Activated naive CD8-positive, alpha-beta T cell treated with anti-CD3 and anti-CD28 coated beads, Interleukin-2, amount 50 U/mL, for 24 hours (primary cell): ENCODE measurements at places on chromosomes 13 and 19.

DNA sequence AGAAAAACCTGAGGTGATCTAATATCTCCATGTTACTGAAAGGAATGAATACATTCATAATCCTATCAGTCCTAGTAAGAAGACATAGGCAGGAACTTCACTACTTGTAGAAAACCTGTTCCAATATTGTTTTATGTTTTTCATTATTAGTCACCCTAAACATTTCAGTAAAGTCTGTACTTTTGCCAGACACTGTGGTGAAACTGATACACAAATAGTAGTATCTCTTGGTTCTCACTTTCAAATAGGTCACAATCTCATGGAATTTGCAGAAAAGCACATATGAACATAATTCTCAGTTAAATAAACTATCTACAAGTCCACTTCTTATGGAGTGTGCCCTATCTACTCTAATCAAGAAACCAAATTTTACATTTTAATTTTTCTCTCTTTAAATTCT is 88.3 kb upstream of the PCDH9 start:
- H3K27ac ChIP-seq: no peak overlapping the region
- no peak for DNase-seq
- H3K36me3 ChIP-seq: no peaks in the 10 kb centered on the region

DNA sequence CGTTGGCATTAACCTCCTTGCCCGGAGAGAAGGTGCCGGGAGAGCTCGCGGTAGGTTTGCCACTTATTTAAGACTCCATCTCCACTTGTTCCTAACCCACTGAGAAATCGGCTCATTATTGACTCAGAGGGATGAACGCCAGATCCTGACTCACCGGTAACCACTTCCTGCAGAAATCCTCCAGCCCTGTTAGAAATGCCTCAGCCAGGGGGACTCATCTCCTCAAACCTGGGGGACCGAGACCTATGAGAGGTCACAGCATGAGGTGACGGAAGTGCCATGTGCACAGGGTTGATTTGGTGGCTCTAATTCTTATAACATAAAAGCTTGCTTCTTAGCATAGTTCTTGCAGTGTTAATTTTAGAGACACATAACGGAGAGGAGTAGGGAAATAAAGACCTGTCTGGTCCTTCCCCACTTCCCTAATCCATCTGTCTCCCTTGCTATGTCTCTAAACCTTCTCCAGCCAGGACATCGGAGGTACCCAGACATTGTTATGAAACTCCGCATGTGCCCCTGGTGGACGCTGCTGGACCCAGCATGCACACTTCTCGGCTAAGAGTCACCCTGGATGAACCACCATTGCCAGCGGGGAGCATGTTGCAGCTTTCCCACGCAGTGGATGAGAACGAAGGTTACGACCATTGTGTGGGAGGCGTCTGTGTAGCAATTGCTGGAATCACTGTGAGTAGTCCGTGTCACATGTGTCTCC is 158.9 kb downstream of the EFNB2 start:
- no peak overlapping the region for H3K4me3 ChIP-seq
- no peaks in the 10 kb centered on the region for H3K36me3 ChIP-seq
- no peak for DNase-seq
- no peaks in the 10 kb centered on the region for H3K4me1 ChIP-seq
- H3K27me3 ChIP-seq: peaks cover 6% of the 10 kb centered on the region

- peaks cover 18% of the 10 kb centered on the region for H3K36me3 ChIP-seq
- peaks cover 25% of the 10 kb centered on the region for H3K4me1 ChIP-seq
- DNase-seq: no peak
- no peak overlapping the region for H3K4me3 ChIP-seq
Measured at GRCh38 chr13:73902296-73902695, 231.9 kb downstream of the KLF12 start.

GRCh38 chr19:3467437-3468198 is 12.7 kb downstream of the SMIM24 start:
- no peaks in the 10 kb centered on the region for H3K4me1 ChIP-seq
- DNase-seq: peak; percentile 19
- H3K36me3 ChIP-seq: peaks cover 5% of the 10 kb centered on the region
- no peak overlapping the region for H3K27ac ChIP-seq
- no peak overlapping the region for H3K4me3 ChIP-seq

DNA sequence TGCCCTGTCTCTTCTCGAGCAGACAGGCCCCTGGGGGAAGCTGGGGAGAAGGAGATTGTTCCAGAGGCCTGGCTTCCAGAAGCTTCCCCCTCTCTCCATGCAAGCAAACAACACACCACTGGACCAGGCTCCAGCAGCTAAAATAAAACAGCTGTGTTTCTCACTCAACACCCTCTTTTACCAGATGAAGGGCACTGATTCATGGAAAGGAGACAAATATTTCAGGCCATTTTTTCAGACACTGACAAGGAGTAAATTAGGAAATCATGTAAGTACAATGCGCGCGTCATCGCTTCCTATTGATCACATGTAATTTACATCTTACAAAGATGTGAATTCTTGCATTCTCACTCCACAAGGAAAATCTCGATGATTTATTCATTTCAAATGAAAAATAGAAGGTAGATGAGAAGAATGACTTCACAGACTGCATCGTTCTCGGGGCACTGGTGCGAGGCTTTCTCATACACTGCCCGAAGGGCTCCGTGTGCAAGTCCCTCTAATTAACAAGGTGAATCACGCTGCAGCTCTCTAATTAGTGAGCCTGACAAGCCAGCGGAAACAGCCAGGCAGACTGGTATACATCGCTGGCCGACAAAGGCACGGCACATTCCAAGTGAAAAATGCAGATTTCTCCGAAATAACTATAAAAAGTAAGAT is 153.6 kb downstream of the KCTD15 start:
- no peaks in the 10 kb centered on the region for H3K36me3 ChIP-seq
- no peak for DNase-seq
- no peaks in the 10 kb centered on the region for H3K4me1 ChIP-seq
- H3K4me3 ChIP-seq: no peak overlapping the region
- peaks cover 8% of the 10 kb centered on the region for H3K27me3 ChIP-seq
- no peak overlapping the region for H3K27ac ChIP-seq

- peaks cover 17% of the 10 kb centered on the region for H3K36me3 ChIP-seq
- peak overlapping the region; percentile 96 for H3K4me3 ChIP-seq
- no peak for DNase-seq
- peak overlapping the region; percentile 93 for H3K27ac ChIP-seq
Measured at GRCh38 chr19:4722671-4723594, 709 bp downstream of the DPP9 start.

DNA sequence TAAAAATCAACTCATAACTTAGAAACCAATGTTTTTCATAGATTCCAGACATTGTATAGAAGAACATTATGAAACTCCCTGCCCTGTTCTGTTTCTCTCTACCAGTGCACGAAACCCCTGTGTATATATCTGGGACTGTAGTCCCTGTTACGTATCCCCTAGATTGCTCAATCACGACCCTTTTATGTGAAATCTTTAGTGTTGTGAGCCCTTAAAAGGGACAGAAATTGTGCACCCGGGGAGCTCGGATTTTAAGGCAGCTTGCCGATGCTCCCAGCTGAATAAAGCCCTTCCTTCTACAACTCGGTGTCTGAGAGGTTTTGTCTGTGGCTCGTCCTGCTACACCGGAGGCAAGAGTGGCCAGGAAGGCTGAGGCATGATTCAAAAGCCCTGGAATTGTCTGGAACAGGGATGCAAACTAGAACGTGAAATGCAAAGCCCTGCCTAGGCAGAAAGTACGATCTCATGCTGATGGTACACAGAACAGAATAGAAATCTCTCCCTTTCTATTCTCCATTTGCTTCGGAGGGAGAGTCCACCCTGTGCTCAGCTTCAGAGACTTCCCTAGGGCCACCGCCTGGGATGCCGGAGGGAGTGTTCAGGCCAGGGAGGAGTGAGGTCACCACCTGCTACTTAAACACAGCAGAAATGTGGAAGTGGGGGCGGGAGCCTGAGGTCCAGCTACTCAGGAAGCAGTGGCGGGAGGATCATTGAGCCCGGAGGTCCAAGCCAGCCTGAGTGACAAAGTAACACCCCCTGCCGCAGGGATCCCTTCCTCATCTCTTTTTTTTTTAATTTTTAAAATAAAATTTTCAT is 758 bp upstream of the ZNF888 start:
- DNase-seq: no peak
- peaks cover 40% of the 10 kb centered on the region for H3K36me3 ChIP-seq

GRCh38 chr19:42286349-42287016 is 15.4 kb upstream of the PRR19 start:
- no peaks in the 10 kb centered on the region for H3K27me3 ChIP-seq
- H3K36me3 ChIP-seq: peaks cover 6% of the 10 kb centered on the region
- H3K4me1 ChIP-seq: peaks cover 17% of the 10 kb centered on the region
- no peak overlapping the region for H3K4me3 ChIP-seq
- DNase-seq: no peak

DNA sequence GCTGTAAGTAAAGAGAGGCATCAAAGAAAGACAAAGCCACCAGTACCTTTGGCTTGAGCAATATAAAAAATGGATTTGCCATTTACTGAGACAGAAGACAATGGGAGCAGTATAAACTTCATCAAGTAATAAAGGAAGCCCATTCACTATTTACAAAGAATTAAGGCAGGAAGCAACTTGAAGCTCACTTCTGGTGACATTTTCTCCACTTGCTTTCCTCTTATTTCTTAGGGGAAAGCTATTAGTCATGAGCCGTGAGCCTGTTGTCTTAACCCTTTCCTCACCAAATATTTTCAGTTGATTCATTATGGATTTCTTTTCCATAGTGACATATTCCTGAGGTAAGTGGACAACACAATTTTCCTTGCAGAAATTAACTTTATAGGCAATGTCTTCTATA is 156.8 kb downstream of the DNAJC3 start:
- peaks cover 10% of the 10 kb centered on the region for H3K27me3 ChIP-seq
- no peak overlapping the region for H3K27ac ChIP-seq
- H3K36me3 ChIP-seq: no peaks in the 10 kb centered on the region
- no peak overlapping the region for H3K4me3 ChIP-seq

DNA sequence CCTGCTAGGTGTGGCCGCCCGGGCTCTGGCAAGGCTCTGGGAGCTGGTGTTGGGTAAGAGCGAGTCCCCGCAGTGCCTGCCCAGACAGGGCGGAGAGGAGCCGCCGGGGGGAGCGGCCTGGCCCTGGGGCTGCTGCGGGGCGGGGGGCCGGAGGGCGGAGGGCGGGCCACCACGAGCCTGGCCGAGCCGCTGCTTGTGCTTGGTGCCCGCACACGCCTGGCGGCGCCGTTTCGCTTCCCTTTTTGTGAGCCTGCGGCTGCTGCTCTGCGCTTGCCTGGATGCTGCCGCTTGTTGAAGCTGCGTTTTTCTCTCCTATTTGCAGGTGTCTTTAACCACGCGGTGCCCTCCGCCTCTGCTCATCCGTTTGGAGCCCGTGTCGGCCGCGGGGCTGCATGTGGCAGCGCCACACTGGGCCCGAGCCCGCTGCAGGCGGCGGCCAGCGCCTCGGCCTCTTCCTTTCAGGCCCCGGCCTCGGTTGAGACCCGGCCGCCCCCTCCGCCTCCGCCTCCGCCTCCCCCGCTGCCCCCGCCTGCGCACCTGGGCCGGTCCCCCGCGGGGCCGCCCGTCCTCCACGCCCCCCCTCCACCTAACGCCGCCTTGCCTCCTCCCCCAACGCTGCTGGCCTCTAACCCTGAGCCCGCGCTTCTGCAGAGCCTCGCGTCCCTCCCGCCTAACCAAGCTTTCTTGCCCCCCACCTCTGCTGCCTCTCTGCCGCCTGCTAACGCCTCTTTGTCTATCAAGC is 8.5 kb downstream of the PLEKHJ1 start:
- peaks cover 9% of the 10 kb centered on the region for H3K4me1 ChIP-seq
- no peak for DNase-seq
- no peak overlapping the region for H3K27ac ChIP-seq
- H3K27me3 ChIP-seq: no peaks in the 10 kb centered on the region
- no peak overlapping the region for H3K4me3 ChIP-seq
- H3K36me3 ChIP-seq: peaks cover 29% of the 10 kb centered on the region

DNA sequence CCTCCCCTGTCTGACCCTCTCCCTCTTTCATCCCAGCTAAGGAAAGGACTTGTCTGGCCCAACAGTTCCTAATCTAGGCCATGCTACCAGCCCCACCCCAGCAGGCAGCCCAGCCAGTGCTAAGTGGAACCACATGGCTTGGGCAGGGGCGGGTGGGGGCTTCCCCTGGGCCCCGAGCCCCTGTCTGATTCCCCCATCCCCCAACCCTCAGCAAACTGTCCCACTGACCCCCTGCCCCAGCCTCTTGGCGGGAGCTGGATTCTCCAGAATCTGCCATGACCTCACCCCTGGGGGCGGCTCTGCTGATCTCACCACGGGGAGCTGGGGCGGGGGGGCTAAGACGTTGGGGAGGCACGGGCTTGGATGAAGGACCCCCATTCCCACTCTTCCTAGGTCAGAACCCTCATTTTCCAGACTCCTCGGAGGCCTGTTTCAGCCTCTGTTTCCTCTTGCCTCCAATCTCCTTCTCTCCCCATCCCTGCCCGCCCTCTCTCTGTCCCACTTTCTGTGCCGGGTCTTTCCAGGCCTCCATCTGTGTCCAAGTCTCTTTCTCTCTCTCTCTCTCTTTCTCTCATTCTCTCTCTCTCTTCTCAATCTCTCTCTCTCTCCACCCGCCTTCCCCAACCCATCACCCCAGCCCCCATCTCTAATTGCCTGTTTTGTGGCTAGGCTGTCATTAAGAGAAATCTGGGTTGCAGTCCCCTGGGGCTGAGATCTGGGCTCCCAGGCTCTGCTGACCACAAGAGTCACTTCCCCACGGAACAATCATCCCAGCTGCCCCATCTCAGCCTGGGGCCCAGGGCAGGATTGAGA is 2.7 kb downstream of the COL5A3 start:
- H3K36me3 ChIP-seq: peaks cover 3% of the 10 kb centered on the region
- H3K27ac ChIP-seq: no peak overlapping the region
- H3K4me3 ChIP-seq: no peak overlapping the region
- peaks cover 52% of the 10 kb centered on the region for H3K4me1 ChIP-seq
- H3K27me3 ChIP-seq: peaks cover 63% of the 10 kb centered on the region
- DNase-seq: no peak

- H3K27ac ChIP-seq: no peak overlapping the region
- H3K4me3 ChIP-seq: no peak overlapping the region
- peaks cover 2% of the 10 kb centered on the region for H3K4me1 ChIP-seq
- no peaks in the 10 kb centered on the region for H3K36me3 ChIP-seq
Measured at GRCh38 chr13:22196777-22197176, 525.9 kb downstream of the FGF9 start.

- H3K27ac ChIP-seq: no peak overlapping the region
- H3K4me1 ChIP-seq: no peaks in the 10 kb centered on the region
- no peak for DNase-seq
Measured at GRCh38 chr13:97932647-97933046, 20.8 kb upstream of the IPO5 start.

DNA sequence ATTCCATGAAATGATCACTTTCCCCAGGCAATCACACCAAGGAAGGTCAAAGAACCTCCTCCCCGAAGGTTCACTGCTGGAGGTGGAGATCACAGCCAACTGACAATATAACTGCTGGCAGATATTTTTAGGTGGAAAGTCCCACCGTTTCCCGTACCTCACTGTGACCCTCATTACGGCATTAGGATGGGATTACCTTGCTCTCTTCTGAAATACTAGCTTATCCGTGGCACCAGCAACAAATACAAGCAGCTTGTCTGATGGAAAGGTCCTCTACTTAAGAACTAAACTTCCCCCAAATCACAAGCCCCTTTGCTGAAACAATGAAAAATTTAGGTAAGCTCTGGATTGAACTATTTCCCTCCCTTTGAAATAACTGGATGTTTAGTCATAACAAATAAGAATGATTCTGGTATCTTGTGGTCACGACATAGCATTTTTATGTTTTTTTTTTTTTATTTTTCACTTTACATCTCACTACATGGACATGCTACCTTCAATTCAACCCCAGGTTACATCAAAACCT is 178.9 kb downstream of the COL4A1 start:
- peaks cover 28% of the 10 kb centered on the region for H3K27me3 ChIP-seq
- H3K4me3 ChIP-seq: no peak overlapping the region
- no peak overlapping the region for H3K27ac ChIP-seq
- no peaks in the 10 kb centered on the region for H3K36me3 ChIP-seq
- no peaks in the 10 kb centered on the region for H3K4me1 ChIP-seq

- no peak for DNase-seq
- H3K4me3 ChIP-seq: no peak overlapping the region
- H3K36me3 ChIP-seq: no peaks in the 10 kb centered on the region
- H3K27ac ChIP-seq: no peak overlapping the region
- H3K4me1 ChIP-seq: peaks cover 4% of the 10 kb centered on the region
- H3K27me3 ChIP-seq: peaks cover 16% of the 10 kb centered on the region
Measured at GRCh38 chr13:113783200-113783881, 24.3 kb downstream of the TMEM255B start.
